GM20000 (cell line): ENCODE measurements at places on chromosomes 6 and 20.

GRCh38 chr6:53986165-53986720 lies 125.0 kb upstream of the MLIP start:
- peak; percentile 11 for DNase-seq

DNA sequence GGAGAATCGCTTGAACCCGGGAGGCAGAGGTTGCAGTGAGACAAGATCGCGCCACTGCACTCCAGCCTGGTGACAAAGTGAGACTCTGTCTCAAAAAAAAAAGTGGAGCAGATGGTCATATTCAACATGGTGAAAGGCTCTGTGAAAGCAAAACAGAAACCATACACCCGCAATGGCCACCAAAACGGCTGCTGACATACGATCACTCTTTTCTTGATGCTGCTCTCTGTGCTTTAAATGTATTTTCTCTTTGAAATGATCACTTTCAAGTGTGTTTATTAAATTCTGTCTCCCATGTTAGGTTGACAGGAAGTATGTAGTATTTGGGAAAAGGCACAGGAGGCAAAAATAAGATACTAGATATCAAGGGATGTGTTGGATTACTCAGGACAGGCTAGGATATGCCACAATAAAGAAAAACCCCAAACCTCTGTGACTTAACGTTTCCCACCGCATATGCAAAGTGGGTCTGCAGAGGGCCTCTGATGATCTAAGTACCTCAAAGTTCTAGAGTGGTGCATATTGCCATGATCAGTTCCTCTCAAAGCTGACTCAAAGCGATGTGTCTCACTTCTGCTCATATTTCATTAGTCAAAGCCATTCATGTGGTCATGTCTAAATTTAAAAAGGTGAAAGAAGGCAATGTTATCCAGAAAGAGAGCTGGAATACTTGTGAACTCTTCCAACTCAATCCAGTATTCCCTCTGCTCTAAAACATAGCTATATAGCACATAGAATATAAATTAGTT lies 155.1 kb upstream of the SOX4 start:
- peak; percentile 85 for DNase-seq

GRCh38 chr20:32911355-32911754 lies 52.6 kb downstream of the EFCAB8 start:
- DNase-seq = no peak

DNA sequence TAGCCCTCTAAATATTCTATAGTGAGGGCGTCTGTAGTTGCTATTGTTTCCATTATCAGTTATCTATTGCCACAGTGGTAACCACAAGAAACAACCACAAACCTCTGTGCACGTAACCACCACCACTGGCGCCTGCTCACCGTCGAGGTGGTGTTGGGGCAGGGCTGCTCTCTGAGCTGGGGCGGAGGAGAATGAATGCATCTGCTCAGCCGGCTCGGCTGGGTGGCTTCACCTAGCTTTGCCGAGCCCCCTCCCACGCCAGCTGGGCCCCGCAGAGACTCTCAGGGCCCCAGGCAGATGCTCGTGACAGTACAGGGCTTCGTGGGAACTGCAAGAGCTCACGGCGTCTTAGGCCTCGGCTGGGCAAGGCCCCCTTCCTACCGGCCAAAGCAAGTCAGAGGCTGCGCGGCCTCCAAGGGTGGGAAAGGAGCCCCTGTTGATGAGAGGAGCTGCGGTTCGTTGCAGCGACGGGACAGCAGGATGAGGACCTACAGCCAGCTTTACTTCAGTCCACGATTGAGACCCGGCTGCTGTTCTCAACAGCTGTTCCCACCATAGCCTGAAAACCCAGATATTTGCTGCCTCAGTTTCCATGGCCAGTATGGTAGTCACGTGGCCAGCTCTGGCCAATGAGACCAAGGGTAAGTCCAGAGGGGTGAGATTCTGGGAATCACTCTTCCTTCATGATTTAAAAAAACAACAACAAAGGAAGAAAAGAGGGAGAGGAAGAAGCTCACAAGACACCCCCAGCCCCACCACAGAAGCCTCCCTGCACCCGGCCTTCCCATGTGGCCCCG lies 120.2 kb upstream of the AFDN start:
- peak; percentile 65 for DNase-seq

- DNase-seq = no peak
Observed at GRCh38 chr6:31794866-31795615, 511 bp downstream of the VARS1 start.

- DNase-seq = no peak
Observed at GRCh38 chr6:168828800-168829199, 387.8 kb downstream of the SMOC2 start.

GRCh38 chr6:92201618-92202017 lies 1217.7 kb downstream of the EPHA7 start:
- no peak for DNase-seq

GRCh38 chr6:150050846-150051245 lies 18.1 kb downstream of the ULBP3 start:
- no peak for DNase-seq

GRCh38 chr6:45507186-45507585 lies 129.5 kb upstream of the SUPT3H start:
- DNase-seq = no peak

- no peak for DNase-seq
Observed at GRCh38 chr20:62049342-62050165, 16.1 kb downstream of the TAF4 start.

GRCh38 chr6:166630462-166630861 lies 3.4 kb upstream of the RPS6KA2 start:
- no peak for DNase-seq

GRCh38 chr6:28167926-28168325 lies 26.2 kb downstream of the ZKSCAN8 start:
- DNase-seq = peak; percentile 5

DNA sequence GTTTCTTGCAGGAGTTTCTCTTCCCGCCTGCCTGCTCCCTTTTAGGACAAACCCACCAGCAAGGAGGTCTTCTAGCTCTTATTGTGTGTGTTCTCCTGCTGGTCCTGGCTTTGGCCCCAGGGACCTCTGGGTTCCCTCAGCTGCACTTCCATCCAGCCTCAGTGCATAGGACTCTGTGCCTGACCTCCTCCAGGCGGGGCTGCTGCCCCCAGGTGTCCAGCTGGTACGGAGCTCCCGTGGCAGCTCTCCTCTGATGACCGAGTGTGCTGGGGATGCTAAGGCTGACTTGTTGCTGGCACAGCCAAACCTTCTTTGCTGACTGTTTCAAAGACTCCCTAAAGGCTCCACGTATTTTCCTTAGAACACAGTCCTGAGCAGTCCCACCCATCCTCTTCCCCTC lies 167.6 kb upstream of the PROKR2 start:
- DNase-seq = no peak

DNA sequence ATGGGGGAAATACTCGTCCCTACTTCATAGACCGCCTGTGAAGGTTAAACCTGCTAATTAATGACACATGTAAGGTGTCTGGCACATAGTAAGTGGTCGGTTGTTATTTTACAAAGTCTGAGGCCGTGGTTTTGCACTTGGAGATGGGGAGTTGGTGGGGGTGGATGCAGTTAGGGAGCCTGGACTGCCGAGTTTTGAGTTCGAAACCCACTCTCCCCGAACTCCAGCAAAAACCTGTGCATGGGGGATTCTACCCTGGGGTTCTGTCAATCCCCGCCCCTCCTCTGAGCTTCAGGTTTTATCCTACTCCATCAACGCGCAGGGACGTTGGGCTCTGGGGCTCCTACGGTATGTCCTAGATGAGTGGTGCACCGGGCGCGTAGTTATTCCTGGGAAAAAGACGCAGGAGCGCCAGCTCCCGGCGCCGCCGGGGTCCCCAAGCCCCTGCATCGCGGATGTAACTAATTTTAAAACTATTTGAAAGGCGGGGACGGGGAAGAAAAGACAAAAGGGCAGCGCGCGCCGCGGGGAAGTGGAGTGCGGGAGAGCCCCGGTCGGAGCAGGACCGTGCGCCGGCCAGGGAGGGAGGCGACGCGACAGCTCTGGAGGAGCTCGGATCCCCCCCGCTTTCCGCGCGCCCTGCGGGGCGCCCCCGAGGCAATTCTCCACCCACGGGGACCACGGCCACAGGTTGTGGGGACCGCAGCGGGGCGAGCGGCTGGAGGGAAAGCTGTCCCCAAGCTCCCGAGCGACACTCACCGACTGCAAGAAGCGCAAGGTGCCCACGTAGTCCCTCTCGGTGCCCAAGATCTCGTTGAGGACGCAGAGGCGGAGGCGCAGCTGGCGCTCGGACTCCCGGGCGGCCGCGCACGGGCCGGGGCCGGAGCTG lies 672 bp downstream of the PREX1 start:
- DNase-seq = peak; percentile 66

- no peak for DNase-seq
Observed at GRCh38 chr6:155939253-155939652, 483.6 kb upstream of the NOX3 start.

DNA sequence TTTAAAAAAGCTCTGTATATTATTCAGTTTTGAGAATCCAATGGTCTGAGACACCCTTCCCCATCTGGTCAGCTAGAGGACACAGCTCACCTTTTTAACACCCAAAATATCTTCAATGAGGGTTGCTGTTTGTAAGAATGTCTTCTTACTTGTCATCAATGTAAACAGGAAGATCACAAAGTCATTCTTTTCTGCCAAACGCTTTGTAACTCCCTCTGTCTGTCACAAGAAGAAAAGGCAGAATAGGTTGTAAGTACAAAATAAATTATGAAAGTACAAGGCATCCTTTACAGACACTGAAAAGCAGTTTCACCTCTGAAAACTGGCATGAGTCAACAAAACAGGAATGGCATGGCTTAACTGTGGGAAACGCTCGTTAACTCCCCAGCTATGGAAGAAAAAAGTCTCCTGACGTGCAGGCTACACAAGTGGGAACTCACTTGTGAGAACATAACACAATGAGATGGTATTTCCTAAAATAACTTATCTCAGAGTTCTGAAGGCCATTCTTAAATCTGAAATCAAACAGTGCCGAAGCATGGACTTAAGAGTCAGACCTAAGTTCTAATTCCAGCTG lies 42.7 kb downstream of the TRPC4AP start:
- DNase-seq = no peak

DNA sequence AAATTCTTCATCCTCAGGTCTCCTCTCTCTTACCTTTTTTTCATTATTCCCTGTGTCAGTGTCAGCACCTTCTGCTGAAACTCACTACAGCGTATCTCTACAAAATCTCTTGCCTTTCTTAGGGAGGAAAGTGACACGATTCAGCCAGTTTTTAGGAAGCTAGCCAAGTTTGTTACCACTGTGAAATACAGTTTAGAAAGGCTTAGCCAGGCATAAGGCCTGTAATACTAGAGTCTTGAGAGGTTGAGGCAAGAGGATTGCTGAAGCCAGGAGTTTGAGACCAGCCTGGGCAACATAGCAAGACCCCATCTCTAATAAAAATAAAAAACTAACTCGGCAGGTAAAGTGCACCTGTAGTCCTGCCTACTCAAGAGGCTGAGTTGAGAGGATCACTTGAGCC lies 16.7 kb downstream of the TAB2 start:
- no peak for DNase-seq

GRCh38 chr6:13005994-13006393 lies 289.4 kb downstream of the PHACTR1 start:
- no peak for DNase-seq

GRCh38 chr20:33604084-33604990 lies 57.8 kb upstream of the C20orf144 start:
- DNase-seq = no peak

- peak; percentile 95 for DNase-seq
Observed at GRCh38 chr6:3456898-3457709, at the start of gene SLC22A23. Gene SLC22A23 (minus strand): TSS chr6:3457050. CDS start chr6:3456559, 491 bp downstream.

DNA sequence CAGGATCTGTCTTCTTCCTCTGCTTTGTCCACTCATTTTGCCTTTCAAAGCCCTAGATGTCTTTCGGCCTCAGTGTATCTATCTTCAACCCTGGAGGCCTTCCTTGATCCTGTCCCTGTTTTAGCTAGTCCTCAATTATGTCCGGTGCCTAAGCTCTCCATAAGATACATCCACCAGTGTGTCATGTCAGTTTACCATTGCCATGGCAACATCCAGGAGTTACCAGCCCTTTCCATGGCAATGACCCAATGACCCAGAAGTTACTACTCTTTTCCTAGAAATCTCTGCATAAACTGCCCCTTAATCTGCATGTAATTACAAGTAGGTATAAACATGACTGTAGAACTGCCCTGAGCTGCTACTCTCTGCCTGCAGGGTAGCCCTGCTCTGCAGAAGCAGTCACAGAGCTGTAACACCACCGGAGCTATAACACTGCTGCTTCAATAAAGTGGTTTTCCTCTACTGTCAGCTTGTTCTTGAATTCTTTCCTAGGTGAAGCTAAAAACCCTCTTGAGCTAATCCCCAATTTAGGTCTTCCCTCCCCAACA lies 712.1 kb upstream of the AGPAT4 start:
- no peak for DNase-seq

DNA sequence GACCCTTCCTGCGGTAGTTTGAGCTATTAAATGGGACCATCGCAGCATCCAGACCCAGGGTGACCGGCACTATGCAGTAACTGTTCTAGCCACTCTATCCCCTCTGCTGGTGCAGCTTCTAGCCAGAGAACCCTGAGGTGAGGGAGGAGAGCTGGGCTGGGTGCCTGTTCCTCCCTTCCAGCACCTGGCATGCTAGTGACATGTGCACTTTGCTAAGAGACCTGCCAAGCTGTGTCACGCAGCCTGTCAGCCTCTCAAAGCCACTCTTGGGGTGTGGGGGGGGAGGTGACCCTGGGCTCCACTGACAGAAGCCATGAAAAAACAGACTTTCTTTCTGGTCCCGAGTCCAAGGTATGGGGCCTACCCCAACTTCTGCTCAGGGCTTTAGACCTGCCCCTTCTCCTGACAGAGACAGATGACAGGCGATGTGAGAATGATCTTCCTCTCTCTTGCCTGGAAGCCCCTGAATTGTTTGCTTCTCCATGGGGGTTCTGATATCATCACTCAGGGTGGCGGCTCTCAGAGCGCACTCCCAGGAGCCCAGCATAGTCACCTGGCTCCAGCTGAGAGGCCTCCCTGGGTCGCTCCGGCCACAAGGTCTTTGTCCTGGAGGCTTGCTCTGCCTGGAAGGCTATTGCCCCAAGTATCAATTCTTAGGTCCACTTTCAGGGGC lies 47.2 kb upstream of the MLN start:
- no peak for DNase-seq

GRCh38 chr20:51899674-51900073 lies 97.4 kb upstream of the SALL4 start:
- DNase-seq = no peak

GRCh38 chr6:127085181-127085580 lies 33.3 kb upstream of the RSPO3 start:
- DNase-seq = no peak

DNA sequence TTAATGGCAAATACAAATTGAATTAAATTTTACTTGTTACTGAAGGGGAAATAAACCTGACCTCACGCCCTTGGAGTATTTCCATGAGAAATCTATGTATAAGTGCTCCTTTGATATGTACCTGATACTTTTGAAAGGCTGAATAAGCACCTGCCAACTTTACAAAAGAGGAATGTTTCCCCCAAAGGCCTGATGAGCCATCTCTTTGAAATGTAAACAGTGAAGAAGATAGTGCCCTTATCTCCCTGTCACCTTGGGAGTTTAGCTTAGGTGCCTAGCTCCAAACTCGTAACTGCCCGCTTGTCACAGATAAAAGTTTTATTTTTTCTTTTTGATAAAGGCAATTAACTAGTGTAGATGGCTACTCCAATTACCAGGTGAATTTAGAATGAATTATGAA lies 1.1 kb upstream of the ZNF343 start:
- no peak for DNase-seq
